ENCODE measurements at places on chromosomes 12 and 14.

DNA sequence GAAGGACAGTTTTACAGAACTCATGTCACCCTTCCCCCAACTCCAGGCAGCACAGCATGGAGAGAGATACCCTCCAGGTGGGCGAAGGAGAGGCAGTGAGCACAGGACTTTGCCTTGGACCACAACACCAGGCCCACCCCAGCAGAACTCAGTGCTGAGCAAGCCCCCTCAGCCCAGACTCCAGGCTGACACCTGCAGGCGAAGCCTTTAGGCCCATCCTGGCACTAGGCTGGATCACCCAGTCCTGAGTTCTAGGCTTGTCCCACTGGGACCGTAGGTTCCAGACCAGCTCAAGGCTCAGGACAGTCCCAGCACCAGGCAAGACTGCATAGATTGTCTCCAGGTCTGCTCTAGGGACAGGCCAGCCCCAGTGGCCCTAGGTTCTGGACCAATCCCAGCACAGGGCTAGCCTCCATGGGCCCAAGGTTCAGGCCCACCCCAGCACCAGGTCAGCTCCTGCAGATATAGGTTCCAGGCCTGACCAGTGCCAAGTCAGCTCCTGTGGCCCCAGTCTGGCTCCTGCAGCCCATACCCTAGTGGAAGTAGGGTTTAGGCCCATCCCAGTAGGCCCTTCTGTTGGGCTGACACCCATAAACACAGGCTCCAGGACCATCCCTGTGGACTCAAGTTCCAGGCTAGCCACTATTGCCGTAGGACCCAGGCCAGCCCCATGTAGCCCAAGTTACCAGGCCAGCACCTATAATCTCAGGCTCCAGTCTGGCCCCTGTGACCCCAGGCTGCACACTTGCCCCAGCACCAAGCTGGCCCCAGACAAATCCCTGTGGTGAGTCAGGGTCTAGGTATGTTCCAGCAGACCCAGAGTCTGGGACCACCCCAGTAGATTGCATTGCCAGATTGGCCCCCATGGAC, 9.4 kb downstream of the WASHC3 start:
- no peak for DNase-seq

- DNase-seq = no peak
Measured at GRCh38 chr14:24790196-24790595, 156.2 kb upstream of the GZMB start.

GRCh38 chr14:55426891-55427290, 13.5 kb downstream of the TBPL2 start:
- no peak for DNase-seq

GRCh38 chr14:69500096-69500495, 15.6 kb downstream of the PLEKHD1 start:
- DNase-seq = no peak

- DNase-seq = no peak
Measured at GRCh38 chr12:128729628-128730121, 94.1 kb downstream of the SLC15A4 start.

GRCh38 chr14:84527706-84528105, 1002.2 kb upstream of the FLRT2 start:
- DNase-seq = no peak

DNA sequence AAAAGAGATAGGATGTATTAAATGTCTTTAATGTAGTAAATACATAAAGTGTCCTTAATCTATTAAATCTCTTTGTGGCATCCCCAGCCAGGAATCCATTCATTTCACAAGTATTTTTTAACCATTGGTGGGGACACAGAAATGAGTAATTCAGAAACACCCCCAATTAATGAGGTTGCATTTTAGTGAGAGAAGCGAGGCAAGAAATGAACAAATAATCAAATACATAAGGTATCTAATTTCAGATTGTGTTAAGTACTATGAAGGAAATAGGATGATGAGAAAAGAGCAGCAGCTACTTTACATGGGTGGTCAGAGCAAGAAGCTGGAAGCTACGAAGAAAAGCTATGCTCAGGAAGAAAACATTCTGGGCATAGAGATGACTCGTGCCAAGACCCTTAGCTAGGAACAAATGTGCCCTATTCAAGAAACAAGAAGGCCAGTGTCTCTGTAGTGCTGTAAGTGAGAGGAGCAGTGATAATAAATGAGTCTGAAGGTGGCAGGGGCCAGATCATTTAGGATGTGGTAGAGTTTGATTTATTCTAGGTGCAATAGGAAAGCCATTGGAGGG, 60.5 kb upstream of the IGF1 start:
- no peak for DNase-seq

GRCh38 chr12:91091916-91092715, 19.2 kb downstream of the LUM start:
- no peak for DNase-seq

GRCh38 chr12:125029761-125030358, 35.4 kb upstream of the AACS start:
- no peak for DNase-seq

DNA sequence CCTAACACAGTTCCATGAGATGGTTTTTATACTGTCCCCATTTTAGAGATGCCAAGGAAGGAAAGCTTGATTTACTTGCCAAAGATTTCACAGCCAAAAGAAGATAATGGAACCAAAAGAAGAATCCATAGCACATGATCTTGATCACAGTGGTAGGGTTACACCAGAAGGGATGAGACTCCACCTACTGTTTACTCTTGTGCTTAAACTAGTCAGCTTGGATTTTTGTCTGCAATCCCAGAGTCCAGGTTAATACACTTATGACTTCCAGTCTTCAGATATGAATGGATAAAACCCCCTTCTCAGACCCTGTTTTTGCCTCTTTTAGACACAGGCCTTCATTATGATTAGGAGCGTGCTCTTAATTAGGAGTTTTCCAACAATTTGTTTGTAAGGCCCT, 454.2 kb downstream of the AEBP2 start:
- no peak for DNase-seq

- DNase-seq = no peak
Measured at GRCh38 chr14:100168506-100168905, 9.1 kb upstream of the DEGS2 start.

DNA sequence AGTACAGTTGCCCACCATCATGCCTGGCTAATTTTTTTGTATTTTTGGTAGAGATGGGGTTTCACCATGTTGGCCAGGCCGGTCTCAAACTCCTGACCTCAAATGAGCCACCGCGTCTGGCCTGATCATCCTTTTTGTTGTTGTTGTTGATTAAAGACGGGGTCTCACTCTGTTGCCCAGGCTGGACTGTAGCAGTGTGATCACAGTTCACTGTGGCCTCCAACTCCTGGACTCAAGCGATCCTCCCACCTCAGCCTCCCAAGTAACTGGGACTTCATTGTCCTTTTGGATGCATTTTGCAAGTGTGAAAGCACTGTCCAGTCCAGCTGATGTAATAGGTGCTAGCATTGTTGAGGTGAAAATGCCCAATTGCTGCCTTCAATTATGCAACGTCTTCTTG, 27.1 kb upstream of the ATXN2 start:
- DNase-seq = no peak

- DNase-seq = no peak
Measured at GRCh38 chr12:117967512-117967911, 1.3 kb downstream of the KSR2 start.

DNA sequence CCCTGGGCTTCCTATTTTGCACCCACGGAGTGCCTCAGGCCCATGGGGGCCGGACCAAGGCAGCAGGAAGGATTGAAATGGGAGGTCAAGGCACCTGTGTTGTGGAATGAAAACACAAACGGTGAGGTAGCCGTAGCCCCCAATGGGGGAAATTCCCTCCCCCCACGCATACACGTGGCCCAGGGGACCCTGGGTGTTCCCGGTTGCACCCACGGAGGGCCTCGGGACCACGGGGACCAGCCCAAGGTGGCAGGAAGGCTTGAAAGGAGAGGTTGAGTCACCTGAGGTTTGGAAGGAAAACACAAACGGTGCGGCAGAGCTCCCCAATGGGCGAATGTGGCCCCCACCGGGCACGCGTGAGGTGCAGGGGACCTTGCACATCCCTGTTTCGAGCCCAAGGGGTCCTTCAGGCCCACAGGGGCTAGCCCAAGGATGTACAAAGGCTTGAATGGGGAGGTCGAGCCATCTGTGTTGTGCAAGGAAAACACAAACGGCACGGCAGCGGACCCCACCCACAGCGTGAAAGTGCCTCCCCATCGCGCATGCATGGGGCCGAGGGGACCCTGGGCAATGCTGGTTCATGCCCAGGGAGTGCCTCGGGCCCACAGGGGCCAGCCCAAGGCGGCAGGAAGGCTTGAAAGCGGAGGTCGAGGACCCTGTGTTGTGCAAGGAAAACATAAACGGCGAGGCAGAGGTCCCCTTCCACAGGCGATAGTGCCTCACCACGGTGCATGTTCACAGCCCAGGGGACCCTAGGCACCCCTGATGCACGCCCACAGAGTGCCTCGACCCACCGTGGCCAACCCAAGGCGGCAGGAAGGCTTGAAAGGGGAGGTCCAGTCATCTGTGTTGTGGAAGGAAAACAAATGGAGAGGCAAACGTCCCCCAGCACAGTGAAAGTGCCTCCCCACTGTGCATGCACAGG, 376.7 kb downstream of the ALG10 start:
- DNase-seq = no peak

Data from SHP77 treated with DMSO at 0.1 percent for 48 hours (cell line).